ENCODE measurements at places on chromosomes 16 and 17.

DNA sequence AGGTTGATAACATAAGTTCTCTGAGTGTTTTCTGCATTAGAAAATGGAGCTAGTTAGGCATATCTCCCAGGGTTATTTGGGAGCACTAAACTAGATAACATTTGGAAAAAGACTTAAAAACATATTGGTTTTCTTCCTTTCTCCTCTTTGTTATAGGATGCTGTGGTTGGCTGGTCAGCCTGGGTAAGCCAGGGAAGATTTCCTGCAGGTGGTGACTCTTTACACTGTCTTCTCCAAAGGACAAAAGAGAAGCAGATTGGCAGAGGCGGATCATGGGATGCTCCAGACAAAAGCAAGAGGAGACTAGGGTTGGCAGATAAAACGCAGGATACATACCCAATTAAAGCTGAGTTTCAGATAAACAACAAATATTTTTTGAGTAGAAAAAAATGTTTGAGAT is 6.2 kb upstream of the CRYBA1 start:
- no peaks in the 10 kb centered on the region for H3K27me3 ChIP-seq
- H3K36me3 ChIP-seq = no peaks in the 10 kb centered on the region
- peak overlapping the region; percentile 66 for H3K27ac ChIP-seq
- peaks cover 9% of the 10 kb centered on the region for H3K4me1 ChIP-seq
- DNase-seq = no peak

GRCh38 chr16:79229361-79229760 is 371.2 kb downstream of the MAF start:
- H3K4me1 ChIP-seq = no peaks in the 10 kb centered on the region
- DNase-seq = no peak
- no peak overlapping the region for H3K27ac ChIP-seq

GRCh38 chr17:31835984-31836383 is 23.1 kb downstream of the COPRS start:
- H3K4me1 ChIP-seq = no peaks in the 10 kb centered on the region
- no peak overlapping the region for H3K27ac ChIP-seq
- H3K36me3 ChIP-seq = no peaks in the 10 kb centered on the region
- no peak overlapping the region for H3K4me3 ChIP-seq
- no peak for DNase-seq
- peaks cover 8% of the 10 kb centered on the region for H3K27me3 ChIP-seq

GRCh38 chr16:85407-85782 is 7.4 kb downstream of the MPG start:
- no peak for DNase-seq
- no peak overlapping the region for H3K27ac ChIP-seq
- peaks cover 68% of the 10 kb centered on the region for H3K36me3 ChIP-seq
- H3K4me3 ChIP-seq = no peak overlapping the region
- no peaks in the 10 kb centered on the region for H3K27me3 ChIP-seq
- peaks cover 18% of the 10 kb centered on the region for H3K4me1 ChIP-seq

DNA sequence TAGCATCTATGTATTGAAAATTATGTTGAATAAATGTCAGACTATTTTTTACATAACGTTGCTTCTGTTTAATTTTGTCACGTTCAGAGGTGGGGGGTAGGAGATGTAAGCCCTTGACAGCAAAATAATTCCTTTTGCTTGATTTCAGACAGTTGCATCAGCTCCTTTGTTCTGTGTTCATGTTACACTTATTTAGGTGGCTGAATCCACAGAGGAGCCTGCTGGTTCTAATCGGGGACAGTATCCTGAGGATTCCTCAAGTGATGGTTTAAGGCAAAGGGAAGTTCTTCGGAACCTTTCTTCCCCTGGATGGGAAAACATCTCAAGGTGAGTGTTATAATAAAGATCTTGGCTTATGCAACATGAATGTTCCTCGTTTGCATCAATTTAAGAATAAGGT is 4.5 kb downstream of the HERPUD1 start:
- peak overlapping the region; percentile 96 for H3K4me3 ChIP-seq
- DNase-seq = no peak

- H3K4me3 ChIP-seq = no peak overlapping the region
- peaks cover 5% of the 10 kb centered on the region for H3K36me3 ChIP-seq
- no peak overlapping the region for H3K27ac ChIP-seq
- no peak for DNase-seq
Observed at GRCh38 chr17:74798239-74798707, 22.1 kb upstream of the NAT9 start.

DNA sequence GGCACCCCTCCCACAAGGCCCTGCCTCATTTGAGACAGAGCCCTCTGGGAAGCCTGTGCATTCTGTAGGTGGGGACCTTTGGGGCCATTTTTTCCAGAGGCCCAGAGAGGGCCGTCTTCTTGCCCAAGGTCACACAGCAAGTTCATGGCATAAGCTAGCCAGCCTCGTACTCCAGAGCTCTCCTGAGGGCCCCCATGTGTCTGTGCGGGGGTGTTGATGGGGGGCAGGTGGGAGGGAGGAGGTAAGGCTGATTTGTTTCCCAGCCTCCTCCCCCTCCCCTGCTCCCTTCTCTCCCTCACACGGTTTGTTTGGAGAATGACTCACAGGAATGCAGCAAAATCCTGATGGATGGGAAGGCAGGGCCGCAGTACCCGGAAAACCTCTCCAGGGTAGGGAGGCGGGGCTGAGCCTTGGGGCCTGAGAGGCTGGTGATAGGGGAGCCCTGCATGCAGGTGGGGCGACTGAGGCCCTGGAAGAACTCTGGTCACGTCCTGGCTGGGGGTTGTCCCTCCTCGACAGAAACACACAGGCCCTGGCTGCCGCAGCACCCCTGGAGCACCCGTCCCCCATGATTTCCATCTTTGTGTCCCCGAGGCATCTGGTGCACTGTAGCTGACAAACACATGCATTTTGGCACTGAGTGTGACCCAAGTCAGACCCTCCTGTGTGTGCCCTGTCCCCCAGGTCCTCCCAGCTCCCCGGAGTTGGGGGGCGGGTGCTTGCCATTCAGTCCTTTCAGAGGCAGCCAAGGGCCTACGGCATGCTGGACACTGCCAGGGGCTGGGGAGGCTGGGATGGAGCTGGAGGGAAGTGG is 29.7 kb downstream of the RAI1 start:
- peak overlapping the region; percentile 77 for H3K27ac ChIP-seq
- no peak overlapping the region for H3K4me3 ChIP-seq
- H3K27me3 ChIP-seq = no peaks in the 10 kb centered on the region

- no peak for DNase-seq
- H3K4me1 ChIP-seq = no peaks in the 10 kb centered on the region
- H3K27ac ChIP-seq = no peak overlapping the region
- no peaks in the 10 kb centered on the region for H3K36me3 ChIP-seq
Observed at GRCh38 chr16:35687781-35688180, 2228.4 kb downstream of the TP53TG3F start.

- peaks cover 14% of the 10 kb centered on the region for H3K4me1 ChIP-seq
- H3K4me3 ChIP-seq = no peak overlapping the region
- no peak overlapping the region for H3K27ac ChIP-seq
- no peaks in the 10 kb centered on the region for H3K36me3 ChIP-seq
- H3K27me3 ChIP-seq = no peaks in the 10 kb centered on the region
Observed at GRCh38 chr16:67594956-67595355, 32.6 kb downstream of the CTCF start.

GRCh38 chr17:29131814-29132682 is 48.1 kb downstream of the MYO18A start:
- H3K4me1 ChIP-seq = peaks cover 15% of the 10 kb centered on the region
- no peak overlapping the region for H3K4me3 ChIP-seq
- no peak for DNase-seq
- H3K36me3 ChIP-seq = peaks cover 8% of the 10 kb centered on the region

DNA sequence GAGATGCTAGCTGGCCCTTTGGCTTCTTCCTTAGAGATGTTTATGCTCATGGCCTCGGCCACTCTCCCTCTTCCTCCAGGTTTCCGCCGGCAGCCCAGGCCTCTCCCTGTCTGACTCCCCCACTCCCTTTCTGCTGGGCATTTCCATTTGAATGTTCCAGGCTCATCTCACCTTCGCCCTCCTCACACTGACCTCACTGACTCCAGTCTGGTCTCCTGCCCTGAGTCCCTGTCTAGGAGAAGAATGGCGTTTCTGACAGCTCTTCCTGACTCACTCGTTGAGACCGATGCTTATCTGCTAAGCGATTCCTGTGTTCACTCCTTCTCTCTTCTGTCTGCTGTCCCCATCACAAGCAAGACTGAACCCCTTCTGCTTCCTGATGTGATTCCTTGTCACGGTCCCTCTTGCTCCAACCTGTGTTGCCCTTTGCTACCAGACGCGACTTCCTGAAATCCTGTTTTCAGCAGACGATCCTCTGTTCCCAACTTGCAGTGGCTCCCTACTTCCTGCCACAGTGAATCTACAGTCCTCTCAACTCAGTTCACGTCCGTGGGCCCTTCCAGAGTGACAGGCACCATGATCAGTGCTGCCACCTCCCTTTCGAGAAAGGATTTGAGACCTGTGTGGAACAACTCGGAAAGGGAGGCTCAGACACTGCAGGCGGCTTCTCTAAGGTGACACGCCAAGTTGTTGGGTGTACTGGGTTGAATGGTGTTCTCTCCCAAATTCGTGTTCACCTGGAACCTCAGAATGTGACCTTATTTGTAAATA is 176.4 kb downstream of the MSI2 start:
- no peaks in the 10 kb centered on the region for H3K27me3 ChIP-seq
- peaks cover 26% of the 10 kb centered on the region for H3K4me1 ChIP-seq
- peak overlapping the region; percentile 44 for H3K27ac ChIP-seq
- no peak for DNase-seq

GRCh38 chr17:22202702-22203101 is 510.4 kb downstream of the KCNJ18 start:
- no peaks in the 10 kb centered on the region for H3K27me3 ChIP-seq
- H3K36me3 ChIP-seq = no peaks in the 10 kb centered on the region
- no peak for DNase-seq
- H3K4me1 ChIP-seq = no peaks in the 10 kb centered on the region
- no peak overlapping the region for H3K4me3 ChIP-seq

DNA sequence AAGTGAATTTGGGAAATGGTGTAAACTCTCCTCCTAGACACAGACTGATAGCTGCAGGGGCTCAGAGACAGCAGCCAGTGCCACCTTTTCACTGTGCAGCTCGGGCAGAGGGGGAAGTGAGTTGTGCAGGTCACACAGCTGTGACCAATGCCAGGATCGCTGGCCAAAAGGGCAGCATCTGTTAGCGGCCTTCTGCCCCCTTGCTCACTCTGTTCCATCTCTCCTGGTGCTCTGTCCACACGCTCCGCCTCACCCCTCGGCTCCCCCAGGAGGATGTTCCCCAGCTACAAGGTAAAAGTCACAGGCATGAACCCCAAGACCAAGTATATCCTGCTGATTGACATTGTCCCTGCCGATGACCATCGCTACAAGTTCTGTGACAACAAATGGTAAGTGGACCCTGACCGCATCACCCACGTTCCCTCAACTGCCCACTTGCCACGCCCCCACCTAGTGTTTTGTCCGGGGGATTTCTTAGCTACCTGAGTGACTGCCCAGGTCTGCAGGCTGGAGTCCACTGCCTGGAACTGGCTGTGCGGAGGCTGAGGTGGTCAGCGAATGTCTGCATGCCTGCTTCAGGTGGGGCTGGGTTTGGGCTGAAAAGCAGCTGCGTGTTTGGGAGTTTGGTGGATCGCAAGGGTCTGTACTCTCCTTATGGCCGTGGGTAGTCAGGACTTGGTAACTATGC is 13.5 kb downstream of the TBX4 start:
- H3K4me1 ChIP-seq = no peaks in the 10 kb centered on the region
- no peaks in the 10 kb centered on the region for H3K36me3 ChIP-seq
- H3K27ac ChIP-seq = no peak overlapping the region
- H3K27me3 ChIP-seq = peaks cover 47% of the 10 kb centered on the region
- H3K4me3 ChIP-seq = no peak overlapping the region

- DNase-seq = no peak
- H3K4me1 ChIP-seq = no peaks in the 10 kb centered on the region
- peaks cover 66% of the 10 kb centered on the region for H3K27me3 ChIP-seq
- no peak overlapping the region for H3K4me3 ChIP-seq
- H3K36me3 ChIP-seq = no peaks in the 10 kb centered on the region
Observed at GRCh38 chr16:54475019-54475601, 188.5 kb upstream of the IRX3 start.

DNA sequence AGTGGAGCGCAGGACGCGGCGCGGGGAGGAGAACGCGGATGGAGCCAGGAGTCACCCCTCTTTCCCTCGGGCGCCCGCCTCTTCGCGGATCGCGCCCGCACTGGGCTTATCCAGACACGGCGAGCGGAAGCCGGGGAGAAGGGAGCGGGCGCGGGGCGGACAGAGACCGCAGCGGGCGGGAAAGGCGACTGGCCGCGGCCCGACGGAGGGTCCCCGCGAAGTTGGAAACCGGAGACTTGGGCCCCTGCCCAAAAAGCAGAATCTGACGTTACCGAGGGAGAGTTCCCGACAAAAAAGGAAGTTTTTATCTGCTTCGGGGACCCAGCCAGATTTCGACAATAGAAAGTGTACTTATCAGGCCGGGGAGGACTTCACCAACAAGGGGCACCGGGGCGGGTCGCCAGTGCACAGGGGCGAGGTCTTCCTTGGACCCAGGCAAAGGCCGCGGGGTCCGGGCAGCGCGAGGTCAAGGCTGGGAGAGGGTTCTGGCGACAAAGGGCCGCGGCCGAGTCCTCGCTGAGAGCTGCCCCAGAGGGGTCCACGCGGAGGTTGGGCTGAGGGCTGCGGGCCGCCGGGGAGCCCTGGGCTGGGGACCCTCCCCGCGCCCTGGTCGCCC is 519 bp downstream of the ST6GALNAC2 start:
- H3K36me3 ChIP-seq = peaks cover 34% of the 10 kb centered on the region
- H3K4me1 ChIP-seq = peaks cover 9% of the 10 kb centered on the region
- peaks cover 10% of the 10 kb centered on the region for H3K27me3 ChIP-seq
- no peak overlapping the region for H3K27ac ChIP-seq
- H3K4me3 ChIP-seq = peak overlapping the region; percentile 78

DNA sequence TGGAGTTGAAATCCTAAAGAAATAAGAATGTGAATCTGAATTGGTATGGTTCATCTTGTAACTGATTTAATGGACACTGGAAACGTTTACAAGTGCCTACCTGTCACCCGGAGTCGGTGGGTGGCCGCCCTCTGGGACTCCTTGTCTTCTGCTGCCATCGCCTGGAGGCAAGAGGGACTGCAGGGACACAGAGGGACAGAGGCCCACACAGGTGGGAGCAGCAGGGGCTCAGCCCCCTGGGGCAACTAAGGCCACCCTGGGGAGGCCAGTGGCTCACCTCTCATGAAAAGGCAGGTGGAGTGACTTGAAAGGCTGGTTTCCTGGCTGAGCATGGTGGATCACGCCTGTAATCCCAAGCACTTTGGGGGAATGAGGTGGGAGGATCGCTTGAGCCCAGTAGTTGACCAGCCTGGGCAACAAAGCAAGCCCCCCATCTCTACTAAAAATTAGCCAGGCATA is 23.2 kb downstream of the TMEM92 start:
- DNase-seq = peak; percentile 94
- H3K36me3 ChIP-seq = no peaks in the 10 kb centered on the region
- no peak overlapping the region for H3K27ac ChIP-seq
- H3K4me1 ChIP-seq = no peaks in the 10 kb centered on the region
